Stimulated activated CD8-positive, alpha-beta memory T cell treated with anti-CD3 and anti-CD28 coated beads, Interleukin-4, amount 100 ng/mL, for 4 hours (primary cell): ENCODE measurements at places on chromosomes 12 and 14.

DNA sequence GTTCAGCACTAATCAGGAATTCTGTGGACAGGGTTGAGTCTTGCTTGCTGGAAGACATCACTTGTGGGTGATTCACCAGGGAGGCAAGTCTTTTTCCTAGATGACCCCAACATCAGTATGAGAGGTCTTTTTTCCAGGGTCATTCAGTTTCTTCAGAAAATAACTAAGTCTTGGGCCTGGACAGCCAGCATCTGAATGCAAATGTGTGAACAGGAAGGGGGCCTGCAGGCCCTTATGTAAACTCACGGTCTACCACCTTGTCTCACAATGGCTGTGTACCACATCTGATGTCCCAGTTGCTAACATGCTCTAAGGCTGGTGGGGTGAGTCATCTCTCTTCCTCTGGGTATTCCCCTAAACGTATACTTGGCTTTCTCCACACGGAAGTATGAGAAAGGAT lies 79.2 kb downstream of the HECTD4 start:
- peak; percentile 3 for DNase-seq

DNA sequence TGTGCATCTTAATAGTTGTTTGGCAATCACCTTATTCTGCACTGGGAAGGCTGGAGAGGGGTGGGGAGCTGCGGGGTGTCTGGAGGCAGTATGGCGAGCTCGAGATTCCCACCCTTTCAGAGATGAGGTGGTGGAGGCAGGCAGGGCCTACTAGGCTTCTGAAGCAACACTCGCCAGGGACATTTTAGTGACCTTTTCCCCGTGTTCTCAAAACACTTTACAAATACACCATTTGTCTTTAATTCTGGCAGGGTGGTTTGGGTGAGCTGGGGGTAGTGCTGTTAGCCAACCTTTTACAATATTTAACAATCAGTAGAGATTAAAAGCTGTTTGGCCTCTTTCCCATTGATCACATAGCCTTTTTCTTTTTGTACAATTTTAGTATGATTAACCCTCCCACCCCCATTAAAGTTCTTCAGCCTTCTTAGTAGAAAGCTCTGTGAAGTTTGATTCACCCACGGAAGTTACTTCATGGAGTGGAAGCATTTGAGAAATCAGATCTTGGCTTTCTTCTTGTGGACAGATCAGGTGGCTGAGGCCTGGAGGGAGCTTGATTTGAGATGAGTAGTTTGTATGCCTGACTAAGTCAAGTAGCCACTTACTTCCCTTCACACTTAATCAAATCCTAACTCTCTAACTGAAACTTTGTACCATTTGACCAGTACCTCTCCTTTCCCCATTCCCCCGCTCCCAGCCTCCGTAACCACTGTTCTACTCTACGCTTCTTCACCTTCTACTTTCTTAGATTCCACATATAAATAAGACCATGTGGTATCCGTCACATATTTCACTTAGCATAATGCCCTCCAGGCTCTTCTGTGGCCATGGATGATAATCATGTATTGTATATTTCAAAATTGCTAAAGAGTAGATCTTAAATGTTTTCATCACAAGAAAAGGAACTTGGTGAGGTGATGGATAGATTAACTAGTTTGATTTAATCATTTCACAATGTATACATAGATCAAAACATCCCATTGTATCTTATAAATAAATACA lies 41.0 kb downstream of the TRAF3 start:
- DNase-seq, result no peak

- DNase-seq, result no peak
Observed at GRCh38 chr12:47811072-47811396, 8.7 kb downstream of the HDAC7 start.

DNA sequence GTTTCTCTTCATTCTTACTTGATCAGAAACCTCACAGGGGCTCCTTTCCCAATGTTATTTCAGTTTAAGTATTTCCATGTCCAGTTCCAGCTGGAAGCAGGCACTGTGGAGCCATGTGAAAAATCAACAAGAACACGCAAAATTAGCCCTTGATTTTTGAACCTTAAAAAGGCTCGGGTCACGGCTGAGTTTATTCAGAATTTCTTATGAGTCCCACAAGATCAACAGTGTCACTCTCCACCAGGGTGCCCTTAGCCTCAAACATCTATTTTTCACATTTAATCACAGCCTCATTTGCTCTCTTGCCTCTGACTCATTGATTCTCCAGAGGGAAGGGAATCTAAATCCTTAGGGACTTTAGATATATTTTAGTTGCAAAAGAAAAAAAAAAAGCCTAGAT lies 157.7 kb upstream of the AVPR1A start:
- DNase-seq, result no peak

- DNase-seq, result no peak
Observed at GRCh38 chr12:114668886-114669288, 15.1 kb downstream of the TBX3 start.

DNA sequence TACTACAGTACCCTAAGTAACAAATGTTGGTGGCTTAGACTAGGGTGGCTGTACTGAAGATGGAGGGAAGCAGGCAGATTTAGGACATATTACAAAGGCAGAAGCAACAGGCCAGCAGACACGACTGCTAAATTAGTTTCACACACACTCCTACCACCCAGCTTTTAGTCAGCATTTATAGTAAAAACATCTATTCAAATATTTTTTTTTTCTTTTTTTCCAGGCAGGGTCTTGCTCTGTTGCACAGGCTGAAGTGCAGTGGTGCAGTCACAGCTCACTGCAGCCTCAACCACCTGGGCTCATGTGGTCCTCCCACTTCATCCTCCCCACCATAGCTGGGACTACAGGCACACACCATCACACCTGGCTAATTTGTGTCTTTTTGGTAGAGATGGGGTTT lies 72.9 kb downstream of the CDK17 start:
- DNase-seq, result no peak

GRCh38 chr12:11621797-11622423 lies 27.6 kb upstream of the ETV6 start:
- DNase-seq, result no peak

DNA sequence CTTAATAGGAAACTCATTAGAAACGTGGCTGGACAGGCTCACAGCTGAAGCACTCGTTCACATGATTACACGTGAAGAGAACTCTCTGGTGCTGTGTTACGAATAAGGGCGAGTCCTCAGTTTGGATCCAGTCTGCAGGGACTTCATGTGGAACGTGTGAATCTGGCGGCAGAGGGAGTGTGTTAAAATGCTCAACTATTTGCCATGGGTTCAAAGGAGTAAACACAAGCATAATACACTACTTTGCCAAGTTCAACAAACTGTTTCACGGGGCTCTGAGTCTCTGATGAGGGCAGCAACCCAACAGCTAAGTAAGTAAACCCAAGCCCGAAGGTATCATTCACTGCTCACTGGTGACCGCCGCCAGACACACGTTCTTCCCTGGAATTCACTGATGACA lies 42.4 kb downstream of the NUAK1 start:
- DNase-seq, result no peak

DNA sequence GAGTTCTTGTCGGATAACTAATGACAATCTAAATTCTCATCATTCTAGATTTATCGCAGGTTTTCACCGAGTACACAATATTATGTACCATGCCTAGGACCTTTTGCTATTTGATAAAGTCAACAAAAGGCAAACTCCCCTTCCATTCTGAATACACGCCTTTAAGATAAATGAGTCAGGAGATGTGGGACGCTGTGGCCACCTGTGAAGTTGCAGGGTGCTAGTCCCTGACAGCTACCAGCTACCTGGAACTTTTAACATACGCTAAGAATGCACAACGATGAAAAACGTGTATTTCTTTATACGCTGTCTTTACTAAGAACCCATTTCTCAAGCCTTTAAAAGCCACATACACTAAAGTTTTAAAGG lies 678 bp downstream of the MDM1 start:
- no peak for DNase-seq

- no peak for DNase-seq
Observed at GRCh38 chr14:77059276-77059915, 30.9 kb upstream of the IRF2BPL start.

- no peak for DNase-seq
Observed at GRCh38 chr12:113069751-113070116, 13.2 kb downstream of the DTX1 start.

DNA sequence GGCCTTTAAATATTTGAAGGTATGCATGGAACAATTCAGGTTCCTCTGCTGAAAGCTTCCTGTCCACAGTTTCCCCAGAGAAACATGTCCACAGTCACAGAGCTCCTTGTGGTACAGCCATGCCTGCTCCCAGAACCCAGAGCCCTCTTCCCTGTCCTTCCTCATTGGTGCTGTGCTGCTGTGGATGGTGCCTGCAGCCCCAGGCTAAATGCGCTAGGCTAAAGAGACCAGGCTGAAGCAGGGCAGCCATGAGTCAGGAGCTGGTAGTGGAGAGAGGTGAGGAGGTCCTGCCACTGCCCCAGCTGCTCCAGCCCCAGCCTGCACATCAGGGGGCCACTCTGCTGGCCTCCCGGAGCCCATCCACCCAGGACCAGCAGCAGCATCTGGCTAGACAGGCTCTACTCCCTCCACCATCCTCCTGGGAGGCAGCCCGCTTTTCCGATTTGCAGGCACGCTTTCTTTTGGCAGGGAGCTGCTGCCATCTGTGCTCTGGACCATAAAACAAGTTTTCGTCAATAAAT lies 65.4 kb upstream of the DDX11 start:
- no peak for DNase-seq

DNA sequence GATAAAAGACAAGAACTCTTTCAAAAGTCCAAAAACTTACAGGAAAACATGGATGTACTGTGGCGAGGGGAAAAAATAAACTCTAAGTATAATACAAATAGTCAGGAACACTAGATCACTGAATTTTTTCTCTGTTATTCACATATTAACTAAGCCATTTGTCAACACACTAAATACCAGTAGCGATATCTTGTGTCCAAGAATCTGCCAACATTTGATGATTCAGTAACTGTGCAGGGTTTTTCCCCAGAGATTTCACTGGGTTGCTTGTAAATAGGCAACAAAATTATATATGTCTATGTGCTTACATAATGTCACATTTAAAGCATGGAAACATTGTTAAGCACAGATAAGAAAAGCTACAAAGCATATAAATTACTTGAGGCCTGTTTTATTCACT lies 205.9 kb downstream of the KIF21A start:
- no peak for DNase-seq

DNA sequence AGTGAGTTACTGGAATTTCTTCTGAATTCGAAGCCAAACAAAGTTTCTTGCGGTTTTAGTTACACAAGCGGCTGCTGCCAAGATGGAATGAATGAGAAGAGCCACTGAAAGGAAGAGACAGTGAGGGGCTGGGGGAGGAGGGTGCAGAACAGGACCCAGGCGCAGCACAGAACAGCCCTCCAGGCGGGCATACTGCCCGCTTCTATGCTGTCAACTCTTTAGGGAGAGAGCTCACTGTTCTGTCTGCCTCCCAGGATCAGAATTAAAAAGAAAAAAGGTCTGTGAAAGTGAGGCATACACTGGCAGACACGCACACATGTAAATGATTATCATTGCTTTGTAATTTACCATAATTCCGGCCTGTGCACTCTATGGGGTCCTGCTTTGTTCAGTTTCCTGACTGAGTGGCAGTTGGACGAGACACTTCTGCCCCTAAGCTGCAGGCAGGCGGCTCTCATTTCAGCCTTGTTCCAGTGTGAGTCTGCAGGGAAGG lies 231.6 kb downstream of the CACNA1C start:
- no peak for DNase-seq

- DNase-seq, result no peak
Observed at GRCh38 chr12:130948136-130948535, 5.6 kb upstream of the ADGRD1 start.

DNA sequence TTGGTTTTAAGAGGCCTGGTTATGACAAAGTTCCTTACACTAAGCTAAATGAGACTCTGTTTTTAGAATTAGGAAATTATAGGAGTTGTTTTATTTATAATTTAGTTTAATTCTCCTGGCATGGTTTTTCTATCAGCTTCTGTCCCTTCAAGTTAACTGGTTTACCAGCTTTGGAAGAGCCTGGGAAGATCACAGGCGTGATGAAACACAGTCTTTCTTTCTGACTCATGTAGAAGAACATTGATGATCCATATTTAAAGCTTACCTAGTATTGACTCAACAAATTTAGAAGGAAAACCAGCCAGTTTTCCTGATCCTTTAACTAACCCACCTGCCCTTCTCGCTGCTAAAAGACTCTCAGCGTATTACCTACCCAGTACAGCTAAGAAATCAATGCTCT lies 155.2 kb downstream of the TGFB3 start:
- DNase-seq, result no peak
